ENCODE measurements at places on chromosomes 16 and 17.

DNA sequence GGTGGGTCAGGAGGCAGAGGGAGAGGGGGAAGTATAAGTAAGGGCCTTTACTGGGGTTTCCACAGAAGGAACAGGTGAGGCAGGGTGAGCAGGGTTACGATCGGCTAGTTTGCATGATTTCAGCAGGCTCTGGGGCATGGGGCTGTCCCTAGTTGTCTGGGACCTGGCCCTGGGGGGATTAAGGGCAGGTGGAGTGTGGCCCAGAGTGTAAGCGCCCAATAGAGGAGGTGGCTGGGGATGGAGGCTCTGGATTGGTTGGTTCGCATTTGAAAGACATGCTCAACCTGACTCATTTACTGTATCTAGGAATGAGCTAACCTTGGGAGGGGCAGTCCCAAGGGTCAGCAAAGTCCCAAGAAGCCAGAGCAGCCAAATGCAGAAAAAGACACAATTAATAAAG, 230.3 kb downstream of the MAP2K4 start:
- no peak for DNase-seq

DNA sequence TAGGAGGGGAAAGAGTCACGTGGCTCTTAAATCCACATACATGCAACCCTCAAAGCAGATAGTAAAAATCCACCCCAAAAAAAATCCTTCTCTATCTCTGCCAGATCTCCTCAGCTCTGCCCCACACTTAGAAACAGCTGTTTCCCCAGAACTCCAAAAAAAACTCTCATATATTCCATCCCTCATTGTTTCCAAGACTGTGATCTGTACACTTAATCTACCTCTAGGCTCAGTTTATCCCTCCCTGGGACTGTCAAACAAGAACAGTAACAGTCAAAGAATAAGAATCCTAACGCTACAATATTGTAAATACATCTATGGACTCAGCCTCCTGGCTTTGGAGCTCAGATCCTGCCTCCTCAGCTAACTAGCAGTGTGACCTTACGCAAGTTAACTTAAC, 11.6 kb downstream of the CUEDC1 start:
- no peak for DNase-seq

GRCh38 chr17:72651988-72652387, 440.5 kb downstream of the SLC39A11 start:
- no peak for DNase-seq

DNA sequence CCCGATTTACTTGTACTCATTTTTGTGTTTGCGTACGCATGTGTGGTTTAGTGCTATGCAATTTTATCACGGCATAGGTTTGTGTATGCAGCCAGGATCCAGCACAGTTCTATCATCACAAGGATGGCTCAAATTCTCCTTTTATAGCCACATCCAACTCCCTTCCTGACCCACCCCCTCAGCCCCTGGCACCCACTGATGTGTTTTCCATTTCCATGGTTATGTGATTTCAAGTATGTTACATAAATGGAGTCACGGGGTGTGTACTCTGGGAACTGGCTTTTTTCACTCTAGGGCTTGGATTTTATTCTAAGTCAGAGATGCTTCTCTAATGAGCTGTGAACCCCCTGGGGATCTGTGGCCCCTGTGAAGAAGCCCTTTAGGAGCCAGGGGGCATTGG, 16.8 kb downstream of the IL4R start:
- no peak for DNase-seq

DNA sequence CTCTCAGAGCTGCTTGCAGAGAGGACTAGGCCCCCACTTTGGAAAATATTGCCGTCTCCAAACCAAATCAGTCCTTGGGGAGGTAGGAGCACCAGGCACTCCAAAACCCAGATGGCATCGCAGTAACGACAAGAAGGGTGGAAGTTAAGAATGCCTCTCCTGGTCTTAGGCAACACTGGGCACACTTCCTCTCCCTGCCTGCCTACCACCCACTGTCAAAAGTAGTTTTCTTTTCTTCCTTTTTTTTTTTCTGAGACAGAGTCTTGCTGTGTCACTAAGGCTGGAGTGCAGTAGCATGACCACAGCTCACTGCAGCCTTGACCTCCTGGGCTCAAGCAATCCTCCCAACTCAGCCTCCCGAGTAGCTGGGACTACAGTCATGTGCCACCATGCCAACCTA, 47.2 kb downstream of the SRL start:
- no peak for DNase-seq

DNA sequence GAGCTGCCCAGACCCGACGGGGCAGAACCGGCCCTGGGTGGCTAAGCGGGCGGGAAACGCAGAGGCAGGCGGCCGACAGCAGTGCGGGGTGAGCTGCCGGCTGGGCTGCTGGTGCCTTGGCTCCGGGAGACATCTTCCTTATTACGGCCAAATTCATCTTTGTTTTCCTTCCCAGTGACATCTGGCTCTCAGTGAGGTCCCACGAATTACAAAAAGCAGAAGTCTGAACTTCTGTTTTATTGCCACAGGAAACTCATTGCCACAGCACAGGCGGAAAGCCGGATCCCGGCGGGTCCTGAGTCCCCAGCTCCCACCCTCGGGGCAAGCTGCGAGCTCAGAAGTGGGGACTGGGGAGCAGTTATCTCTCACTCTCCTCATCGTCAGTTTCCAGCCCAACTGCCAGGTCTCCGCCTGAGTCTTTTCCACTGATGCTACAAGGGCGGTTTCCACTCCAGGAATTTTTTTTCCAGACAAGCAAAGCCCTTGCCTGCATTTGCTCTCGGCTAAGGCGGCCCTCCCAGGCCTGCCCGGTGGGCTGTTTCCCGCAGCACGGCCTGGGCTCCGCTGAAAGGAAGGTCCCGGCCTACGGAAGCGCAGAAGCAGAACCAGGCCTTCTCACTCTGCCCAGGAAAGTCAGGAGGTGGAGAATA, 40.3 kb downstream of the CBFA2T3 start:
- DNase-seq = no peak

DNA sequence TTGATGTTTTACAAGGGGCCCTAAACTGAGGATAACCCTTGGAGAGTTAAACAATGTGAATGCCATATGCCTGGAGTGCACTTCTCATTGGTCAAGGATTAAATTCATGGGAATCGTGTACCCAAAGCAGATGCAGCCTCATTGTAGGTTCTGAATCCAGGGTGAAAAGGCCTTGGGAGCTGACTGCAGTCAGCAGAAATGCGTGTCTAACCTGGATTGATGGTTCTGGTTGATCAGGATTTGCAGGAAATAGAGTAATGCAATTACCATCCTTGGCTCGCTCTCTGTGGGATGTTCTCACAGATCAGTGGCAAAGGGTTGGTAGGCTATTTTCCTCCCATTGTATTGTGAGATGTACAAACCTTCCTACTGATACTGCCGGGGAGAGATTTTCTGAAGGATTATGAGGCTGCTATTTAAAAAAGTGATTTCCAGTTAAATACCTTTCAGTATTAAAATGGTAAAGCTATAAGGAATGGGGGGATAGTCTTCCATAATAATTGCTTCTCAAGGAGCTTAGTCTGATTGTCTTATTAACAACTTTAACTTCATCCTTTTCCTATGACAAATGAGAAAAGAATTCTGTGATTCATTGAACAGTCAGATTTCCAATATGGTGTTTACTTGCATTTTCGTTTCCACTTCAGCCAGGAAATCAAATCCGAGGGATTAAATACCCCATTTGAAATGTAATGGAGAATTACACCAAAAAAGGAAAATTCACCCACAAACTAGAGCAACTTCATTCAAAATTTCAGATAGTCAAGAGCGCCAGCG, 1028.1 kb upstream of the EEF2KMT start:
- no peak for DNase-seq

DNA sequence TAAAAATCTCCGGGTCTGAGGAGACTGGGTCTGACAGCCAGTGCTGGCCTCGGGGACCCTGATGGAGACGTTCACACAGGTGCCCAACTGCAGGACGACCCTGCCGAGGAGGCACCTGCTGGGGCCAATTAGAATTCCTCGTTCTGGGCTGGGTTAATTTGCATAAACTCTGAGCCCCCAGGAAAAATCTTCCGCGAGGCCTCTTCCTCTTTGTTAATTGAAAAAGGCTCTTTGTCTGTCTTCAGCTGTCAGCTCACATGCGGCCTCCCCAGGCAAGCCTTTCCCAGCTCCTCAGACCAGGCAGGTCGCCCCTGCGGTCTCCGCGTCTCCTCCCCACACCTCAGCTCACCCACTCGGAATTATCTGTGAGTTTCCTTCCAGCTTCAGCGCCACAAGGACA, 400.2 kb downstream of the SEC14L1 start:
- DNase-seq = no peak

GRCh38 chr16:50724306-50724705, 17.6 kb upstream of the CYLD start:
- no peak for DNase-seq

GRCh38 chr17:68390888-68391545, 66.3 kb downstream of the WIPI1 start:
- DNase-seq = no peak

DNA sequence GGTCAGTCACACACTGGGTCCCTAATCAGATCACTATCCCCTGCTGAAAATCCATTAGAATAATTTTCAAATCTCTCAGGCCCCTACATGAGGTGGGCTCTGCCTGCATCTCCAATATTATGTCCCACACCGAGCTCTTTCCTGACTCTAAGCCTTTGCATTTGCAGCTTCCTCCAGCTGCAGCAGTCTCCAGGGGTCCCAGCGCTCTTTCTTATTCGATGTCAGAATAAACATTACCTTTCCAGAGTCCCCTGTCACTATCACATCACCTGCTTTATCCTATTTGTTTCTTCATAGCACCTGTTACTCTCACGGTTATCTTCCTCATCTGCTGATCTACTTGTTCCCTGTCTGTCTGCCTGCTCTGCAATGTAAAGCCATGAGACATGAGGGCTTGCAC, 57.3 kb upstream of the MON1B start:
- DNase-seq = no peak

DNA sequence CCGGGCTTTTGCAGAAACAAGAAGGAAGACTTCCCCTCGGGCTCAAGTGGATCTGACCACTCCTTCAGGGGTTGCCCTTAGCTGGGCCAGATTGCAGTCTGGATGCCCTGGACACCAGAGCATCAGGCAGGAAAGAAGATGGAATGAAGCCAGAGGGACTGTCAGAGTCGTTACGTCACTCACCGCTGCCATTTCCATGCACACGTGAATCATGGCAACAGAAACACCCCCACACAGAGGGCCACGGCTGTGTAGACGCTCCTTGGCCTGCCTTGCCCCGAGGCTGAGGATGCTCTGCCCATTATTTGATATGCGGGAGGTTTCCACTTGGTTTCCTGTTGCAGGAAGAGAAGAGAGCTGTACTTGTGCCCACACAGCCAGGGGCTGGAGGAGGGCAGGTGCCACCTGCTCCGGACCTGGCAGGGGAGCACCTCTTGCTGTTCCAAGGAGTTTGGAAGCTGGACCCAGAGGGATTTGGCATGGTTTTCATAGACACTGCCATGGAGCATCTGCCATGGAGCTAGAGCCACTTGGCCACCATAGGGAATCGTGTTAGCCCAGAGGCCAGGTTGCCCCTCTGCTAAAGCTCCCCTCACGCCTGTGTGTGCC, 29.4 kb downstream of the RBFOX3 start:
- no peak for DNase-seq

DNA sequence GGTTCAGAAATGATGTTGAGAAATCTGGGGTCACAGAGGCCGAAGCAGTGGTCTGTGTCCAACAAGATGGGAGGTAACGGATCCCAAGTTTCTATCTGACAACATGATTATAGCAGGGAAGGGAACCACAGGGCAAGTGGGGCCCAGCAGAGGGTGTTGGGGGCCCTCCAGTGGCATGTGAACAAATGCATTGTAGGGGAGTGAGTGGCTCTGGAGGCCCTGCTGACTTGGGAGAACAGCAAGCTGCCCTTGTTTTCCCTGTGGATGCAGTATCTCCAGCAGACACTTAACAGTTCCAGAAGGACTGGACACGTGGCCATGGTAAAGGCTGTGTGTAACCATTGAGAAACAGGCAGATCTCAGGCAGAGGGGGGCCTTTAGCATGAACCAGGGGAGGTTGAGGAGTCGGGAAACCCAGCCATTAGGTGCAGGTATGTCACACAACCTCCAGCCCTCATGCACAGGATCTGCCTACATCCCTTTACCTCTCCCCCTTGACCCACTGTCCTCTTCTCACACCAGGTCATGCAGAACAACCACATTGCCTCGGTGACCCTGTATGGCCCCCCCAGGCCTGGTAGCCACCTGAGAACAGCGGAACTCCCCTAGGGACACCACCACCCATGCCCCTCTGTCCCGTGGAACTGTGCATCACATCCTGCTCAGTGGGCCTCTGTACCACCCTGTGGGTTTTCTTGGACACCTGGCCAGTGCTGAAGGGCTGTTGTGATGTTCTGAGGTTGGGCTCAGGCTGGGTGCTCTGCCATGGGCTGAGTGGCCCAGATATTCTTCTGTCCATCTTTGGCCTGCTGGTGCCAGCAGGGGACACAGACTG, 4.1 kb downstream of the B3GNT9 start:
- no peak for DNase-seq

GRCh38 chr17:75094871-75095399, 7.2 kb downstream of the SLC16A5 start:
- no peak for DNase-seq

DNA sequence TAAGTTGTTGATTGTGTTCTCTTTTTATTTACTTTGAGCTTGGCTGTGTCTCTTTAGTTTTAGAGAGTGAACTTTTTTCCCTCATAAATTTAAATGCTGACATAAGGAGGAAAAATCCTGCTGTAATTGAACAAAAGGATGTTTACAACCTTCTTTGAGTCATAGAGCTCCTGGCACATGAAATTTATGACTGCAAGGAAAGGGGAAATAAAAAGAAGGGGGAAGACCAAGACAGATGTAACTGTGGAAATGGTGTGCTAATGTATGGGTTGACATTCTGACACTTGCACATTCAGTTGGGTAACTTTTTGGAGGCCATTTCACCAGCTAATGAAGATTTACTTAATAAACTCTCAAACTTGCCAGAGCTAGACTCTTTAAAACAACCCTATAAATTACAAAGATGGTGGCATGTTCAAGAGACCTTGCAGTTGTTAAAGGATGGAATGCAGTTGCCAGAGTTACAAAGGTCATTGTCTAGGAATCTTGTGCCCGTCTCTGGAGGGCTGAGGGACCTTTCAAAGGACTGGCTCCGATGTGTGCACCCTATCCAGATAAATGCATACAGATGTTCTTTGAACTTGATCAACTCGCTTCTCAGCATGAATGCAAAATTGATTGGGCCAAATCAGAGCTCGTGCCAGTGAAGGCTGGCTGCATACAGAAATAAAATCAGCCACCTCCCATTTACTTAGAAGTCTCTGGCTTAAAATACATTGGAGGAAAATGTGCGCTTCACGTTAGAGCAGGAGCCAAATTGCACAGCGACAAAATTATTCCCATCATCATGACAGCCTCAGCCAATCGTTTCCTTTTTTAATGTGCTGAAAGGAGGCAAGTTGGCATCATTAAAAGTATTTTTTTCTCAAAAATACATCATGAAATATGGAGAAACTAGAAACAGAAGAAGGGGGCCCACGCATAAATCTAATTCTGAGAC, 289.0 kb upstream of the XYLT1 start:
- DNase-seq = no peak
